Hepatic stellate cell (primary cell): ENCODE measurements at places on chromosomes 5 and 9.

GRCh38 chr5:159156426-159157238 is 52.7 kb downstream of the RNF145 start:
- DNase-seq, result peak; percentile 41

GRCh38 chr5:97112230-97112629 is 30.2 kb downstream of the LIX1 start:
- no peak for DNase-seq

DNA sequence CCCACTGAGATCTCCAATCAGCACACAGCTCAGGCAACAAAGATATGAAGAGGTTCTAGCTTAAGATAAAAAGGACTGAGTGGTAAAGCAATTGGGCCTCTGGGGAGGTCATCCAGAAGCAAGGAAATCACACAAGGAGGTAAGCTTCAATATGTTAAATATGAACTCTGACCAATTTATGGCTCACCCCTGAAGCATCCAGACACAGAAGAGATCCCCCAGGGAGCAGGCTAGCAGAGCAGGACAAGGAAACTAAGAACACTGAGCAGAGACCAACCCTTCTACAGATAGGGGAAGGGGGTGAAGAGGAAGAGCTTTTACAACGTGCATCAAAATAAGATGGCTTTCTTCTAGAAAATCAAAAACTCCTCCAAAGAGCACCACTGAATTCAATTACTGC is 616.2 kb downstream of the DNAH5 start:
- no peak for DNase-seq

DNA sequence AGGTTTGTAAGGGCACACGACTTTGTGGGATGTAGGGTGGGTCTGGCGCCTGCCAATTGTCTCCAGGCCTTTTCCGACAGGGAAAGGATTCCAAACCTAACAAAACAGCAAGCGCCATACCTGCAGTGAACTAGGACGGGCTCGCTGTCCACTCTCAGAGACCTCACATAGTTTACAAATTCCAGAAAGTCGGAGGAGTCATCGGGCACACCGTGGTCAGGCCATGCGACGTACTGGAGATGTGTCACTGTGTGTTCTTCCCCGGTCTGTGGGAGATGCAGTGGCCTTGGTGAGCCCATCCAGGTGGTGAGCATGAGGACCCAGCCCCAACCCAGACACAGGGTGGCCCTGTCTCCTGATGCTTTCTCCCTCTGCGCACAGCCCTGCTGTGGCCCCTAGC is 61.3 kb upstream of the EPB41L4B start:
- no peak for DNase-seq

DNA sequence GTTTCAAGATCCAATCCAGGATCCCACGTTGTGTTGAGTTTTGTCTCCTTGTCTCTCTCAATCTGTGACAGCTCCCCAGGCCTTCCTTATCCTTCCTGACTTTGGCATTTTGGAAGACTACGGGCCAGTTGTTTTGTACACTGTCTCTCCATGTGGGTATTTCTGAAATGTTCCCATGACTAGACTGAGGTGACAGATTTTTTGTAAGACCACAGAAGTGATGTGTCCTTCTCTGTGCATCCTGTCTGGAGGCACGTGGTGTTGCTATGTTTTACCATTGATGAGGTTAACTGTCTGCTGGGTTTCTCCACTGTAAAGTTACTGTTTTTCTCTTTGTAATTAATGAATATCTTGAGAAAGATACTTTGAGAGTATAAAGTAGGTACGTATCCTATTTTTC is 15.7 kb upstream of the PDZD2 start:
- DNase-seq, result no peak

DNA sequence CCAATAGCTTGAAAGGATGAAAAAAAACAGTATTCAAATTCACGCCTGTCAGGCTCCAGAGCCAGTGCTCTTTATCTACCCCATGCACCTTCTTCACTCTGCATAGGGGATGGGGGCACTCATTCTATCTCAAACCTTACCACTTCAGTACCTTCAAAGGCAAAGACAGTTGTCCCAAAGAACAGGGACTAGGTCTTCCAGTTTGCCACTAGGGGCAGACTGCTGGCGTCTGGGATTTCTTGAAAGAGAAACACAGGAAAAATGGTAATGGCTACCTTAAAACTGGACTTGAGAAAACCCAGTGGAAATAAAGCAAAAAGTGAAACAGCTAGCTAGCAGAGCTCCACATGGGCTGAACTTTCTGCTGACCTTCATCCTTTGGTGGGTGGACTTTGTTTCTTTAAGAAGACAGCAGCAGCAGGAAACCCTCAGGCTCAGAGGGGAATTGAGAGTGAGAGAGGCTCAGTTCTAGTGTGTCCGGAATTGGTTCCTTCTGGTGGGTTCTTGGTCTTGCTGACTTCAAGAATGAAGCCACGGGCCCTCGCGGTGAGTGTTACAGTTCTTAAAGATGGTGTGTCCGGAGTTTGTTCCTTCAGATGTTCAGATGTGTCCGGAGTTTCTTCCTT is 41.0 kb upstream of the SLC36A1 start:
- DNase-seq, result peak; percentile 12

DNA sequence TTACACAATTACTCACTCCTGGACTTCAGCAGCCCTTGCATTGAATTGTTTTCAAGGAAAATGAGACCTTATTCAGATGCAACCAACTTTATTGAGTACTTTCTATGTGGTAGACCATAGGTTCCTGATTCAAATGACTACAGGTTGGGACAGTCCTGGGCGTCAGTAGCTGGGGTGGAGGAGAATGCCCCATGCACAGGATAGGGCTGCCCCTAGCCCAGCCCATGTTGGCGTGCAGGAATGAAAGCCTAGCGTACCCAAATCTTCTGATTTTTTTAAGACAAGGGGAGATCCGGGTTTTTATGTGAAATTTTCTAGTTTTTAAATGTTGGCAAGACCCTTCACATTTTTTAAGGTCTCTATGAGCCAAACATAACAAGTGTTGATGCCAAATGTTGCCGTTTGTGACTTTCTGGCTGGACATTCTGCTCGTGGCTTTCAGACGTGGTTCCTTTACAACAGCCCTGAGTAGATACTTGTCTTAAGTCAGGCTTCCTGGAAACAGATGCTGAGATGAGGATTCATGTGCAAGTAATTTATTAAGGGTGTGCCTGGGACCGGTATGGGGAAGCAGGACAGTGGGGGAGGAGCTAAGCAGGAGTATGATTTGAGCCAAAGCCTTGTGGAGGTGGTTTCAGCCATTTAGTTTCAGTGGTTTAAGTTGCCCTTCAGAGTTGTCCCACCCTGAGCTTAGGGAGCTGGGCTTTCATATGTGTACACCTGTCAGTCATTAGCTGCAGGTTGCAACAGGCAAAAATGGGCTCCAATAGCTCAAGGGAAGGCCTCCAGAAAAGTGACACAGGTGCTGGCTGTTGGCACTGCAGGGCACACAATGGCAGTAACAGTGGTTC is 154.1 kb downstream of the NTRK2 start:
- DNase-seq, result no peak

- no peak for DNase-seq
Measured at GRCh38 chr9:27385606-27386322, 88.8 kb upstream of the EQTN start.

DNA sequence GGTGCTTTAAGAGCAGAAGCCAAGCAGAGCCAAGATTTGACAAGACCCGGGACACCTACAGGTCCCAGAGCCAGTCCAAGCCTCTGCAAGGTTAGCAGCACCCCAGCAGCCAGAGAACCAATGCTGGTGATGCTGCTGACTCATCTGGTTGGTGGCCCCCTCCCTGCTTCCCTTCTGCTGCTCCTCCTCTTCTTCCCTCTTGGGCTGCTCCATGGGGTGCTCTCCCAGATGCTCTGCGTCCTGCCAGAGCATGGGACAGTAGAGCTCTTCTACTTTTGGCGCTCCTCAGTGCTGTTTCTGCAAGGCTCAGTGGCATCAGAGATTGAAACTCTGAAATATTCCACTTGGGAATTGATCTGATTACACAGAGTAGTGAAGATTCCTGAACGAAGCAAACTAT is 76.1 kb upstream of the SAP30L start:
- peak; percentile 24 for DNase-seq

DNA sequence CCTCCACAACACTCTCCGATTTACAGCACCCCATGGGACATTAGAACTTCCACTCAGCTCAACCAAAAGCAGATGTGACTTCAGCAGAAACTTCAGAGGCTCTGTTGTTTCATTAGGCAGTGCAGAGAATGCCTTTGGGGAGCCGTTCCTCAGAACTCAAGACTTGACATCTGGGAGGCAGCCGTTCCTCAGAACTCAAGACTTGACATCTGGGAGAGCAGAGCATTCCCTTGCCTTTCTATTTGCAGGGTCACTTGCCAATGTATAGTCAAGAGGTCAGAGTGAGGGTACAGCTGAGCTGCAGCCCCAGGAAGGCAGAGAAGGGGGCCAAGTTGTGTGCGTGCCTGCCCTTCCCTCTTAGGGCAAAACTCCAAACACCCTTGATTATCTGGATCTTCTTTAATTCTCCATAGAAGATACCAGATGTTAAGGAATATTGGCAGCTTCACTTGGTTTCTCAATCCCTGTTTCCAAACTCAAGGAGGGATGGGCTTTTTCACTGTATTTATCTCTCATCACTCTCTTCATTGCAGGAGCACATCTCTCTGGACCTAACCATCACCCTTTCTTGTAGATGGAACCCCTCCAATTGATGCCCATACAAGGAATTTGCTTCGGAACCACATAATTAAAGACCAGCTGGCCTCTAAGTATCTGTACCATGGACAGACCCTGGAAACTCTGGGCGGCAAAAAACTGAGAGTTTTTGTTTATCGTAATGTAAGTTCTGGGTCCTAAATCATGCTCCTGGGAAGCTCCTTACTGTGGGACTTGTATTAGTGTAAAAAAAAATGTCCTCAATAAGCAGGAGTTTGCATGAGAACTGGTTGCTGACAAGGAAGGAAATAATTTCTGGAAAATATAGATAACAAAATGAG is 25.6 kb downstream of the TGFBI start:
- no peak for DNase-seq

GRCh38 chr5:11851965-11852716 is 52.1 kb downstream of the CTNND2 start:
- DNase-seq, result no peak

DNA sequence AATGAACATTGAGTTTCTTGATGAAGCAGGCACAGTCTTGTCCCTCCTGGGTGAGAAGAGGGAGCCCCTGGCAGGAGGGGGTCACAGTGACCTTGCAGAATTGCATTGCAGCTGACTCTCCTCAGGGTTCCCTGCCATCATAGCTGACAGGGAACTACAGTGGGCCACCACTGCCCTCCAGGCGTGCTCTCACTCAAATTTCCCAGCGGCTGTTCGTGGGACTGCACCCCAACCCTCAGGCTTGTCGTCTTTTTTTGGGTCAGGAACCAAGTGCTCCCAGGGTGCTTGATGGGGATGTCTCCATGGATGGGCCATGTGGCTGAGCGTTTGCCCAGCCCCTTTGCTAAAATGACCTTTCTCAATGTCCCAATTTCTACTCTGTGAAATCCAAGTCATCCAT is 215.8 kb downstream of the MELK start:
- DNase-seq, result no peak

DNA sequence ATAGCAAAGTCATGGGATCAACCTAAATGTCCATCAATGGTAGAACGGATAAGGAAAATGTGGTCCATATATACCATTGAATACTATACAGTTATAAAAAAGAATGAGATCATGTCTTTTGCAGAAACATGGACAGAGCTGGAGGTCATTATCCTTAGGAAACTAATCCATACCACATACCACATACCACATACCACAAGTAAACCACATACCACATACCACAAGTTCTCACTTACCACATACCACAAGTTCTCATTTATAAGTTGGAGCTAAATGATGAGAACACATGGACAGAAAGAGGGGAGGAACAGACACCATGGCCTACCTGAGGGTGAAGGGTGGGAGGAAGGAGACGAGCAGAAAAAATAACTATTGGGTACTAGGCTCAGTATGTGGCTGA is 154.6 kb upstream of the GHR start:
- no peak for DNase-seq

- no peak for DNase-seq
Measured at GRCh38 chr5:3320317-3320875, 275.2 kb upstream of the IRX1 start.

GRCh38 chr9:7534211-7534935 is 265.2 kb downstream of the DMAC1 start:
- no peak for DNase-seq

DNA sequence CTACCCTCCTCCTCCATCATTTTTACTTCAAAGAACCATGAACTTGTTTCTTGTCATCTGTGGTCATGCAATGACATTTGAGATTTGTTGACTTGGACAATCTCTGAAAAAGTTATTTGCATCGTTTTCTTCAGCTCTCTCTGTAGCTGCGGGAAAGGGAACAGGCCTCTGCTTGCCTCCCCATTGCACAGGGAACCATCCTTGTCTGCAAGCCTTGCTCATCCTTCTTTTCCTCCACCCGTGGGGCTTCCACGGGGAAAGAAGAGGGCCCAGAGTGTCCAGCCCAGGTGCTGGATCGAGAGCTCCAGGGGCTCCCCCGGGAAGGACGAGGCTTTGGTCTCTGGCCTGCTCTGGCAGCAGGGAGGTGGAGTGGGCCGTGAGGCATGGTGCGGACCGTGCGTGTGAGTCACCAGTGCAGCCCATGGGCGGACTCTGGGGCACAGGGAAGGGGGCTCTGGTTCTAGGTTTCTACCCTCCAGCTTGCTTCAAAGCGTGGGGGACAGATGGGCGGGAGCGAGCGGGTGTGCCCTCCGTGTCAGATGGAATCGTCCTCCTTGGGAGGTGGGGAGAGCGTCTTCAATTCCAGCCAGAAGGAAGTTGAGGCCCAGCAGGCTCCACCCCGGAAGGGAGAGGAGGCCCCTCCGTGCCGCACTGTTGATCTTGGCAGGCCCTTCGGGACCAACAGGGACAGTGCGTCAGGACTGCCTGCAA is 6.0 kb upstream of the IRX4 start:
- no peak for DNase-seq

DNA sequence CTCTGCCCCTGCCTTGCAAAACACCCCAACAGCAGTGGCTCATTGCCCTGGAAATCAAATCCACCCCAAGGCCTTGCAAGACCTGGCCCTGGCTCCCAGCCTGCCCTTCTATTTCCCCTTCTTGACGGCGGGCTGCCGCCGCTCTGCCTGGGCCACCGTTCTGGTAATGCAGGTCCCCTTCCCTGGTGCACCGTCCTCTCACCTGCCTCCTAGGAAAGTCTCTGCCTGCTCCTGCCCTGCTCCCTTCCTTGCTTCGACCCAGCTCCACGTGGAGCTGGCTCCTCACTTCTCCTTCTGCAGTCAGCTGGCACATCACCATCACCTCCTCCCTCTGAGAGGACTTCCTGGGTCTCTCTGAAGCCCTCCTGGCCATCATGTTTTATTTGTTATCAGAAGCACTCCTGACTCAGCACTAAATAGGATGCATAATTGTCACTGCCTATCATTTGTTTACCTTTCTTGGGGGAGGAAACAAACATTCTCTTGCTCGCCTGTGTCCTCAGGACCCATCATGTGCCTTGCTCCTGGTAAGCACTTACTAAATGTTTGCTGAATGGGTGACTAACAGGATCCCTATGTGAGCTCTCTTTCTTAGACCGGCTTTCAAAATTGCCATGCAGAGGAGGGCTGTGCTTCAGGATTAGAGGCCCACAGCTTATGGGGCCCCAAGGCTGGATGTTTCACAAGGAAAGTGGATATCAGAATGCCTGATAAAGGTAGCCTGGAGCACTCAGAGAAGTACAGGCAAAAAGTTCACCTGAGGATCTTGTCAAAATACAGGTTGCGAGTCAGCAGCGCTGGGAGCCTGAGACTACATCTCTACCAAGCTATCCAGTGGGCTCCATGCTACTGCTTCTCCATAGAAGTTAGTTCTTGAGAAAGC is 19.6 kb upstream of the C5orf47 start:
- DNase-seq, result peak; percentile 76

- no peak for DNase-seq
Measured at GRCh38 chr9:122186301-122186700, 26.6 kb downstream of the MORN5 start.
